ENCODE measurements at places on chromosomes 6 and 20.
A peak's percentile ranks its signal among the peaks of the same experiment; 100 is the strongest.

DNA sequence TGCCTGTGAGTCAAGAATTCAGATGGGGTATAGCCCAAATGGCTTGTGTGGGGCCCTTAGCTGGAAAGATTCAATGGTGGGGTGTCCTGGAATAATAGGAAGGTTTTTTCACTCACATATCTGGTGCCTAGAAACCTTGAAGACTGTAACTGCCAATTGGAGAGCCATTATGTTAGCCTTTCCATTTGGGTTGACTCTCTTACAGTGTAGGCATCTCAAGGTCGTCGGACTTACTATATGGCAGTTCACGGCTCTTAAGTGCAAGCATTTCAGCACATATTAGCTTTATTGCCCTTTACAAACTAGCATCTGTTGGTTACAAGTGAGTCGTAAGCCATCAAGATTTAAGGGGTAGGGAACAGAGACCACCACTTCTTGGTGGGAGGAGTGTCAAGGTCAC lies 74.1 kb downstream of the CD2AP start:
- no peak for DNase-seq

- no peak for DNase-seq
Observed at GRCh38 chr20:43408848-43409576, 48.7 kb upstream of the SRSF6 start.

DNA sequence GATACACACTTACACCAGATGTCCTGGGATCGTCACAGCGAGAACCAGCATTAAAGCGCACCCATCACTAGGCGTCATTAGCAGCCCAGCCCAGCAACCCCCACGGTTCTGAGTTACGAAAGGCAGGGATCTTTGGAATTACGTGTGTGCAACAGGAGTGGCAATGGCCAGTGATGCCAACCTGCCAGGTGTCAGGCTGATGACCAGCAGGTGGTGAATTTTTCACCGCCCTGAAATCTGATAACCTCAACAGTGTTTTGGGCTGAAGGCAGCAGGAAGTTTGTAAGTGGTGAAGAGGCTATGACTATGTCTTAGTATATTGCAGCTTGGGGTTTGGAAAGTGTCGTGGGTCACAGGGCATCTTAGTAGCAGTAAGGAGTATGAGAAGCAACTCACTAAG lies 166.1 kb downstream of the TMEM242 start:
- no peak for DNase-seq

GRCh38 chr6:35220711-35221110 lies 7.0 kb downstream of the SCUBE3 start:
- DNase-seq, result no peak

GRCh38 chr6:51972659-51973058 lies 114.8 kb downstream of the PKHD1 start:
- no peak for DNase-seq

GRCh38 chr20:42181064-42181463 lies 562.9 kb upstream of the CHD6 start:
- no peak for DNase-seq

DNA sequence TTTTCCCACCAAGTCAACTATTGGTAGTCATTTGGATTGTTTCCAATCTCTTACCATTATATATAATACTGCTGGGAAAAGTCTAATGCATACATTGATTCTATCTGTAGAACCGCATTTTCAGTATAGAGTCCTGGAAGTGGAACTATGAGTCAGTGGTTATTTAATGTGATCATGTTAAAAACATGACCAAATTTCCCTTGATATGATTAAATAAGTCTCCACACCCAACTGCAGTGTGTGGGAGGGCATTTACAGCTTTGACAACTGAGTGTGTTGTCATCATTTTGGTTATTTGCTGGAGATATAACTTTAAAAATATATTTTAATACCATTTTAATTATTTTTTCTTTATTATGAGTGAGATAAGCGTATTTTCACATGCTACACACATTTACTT lies 1027.6 kb downstream of the EYS start:
- no peak for DNase-seq

DNA sequence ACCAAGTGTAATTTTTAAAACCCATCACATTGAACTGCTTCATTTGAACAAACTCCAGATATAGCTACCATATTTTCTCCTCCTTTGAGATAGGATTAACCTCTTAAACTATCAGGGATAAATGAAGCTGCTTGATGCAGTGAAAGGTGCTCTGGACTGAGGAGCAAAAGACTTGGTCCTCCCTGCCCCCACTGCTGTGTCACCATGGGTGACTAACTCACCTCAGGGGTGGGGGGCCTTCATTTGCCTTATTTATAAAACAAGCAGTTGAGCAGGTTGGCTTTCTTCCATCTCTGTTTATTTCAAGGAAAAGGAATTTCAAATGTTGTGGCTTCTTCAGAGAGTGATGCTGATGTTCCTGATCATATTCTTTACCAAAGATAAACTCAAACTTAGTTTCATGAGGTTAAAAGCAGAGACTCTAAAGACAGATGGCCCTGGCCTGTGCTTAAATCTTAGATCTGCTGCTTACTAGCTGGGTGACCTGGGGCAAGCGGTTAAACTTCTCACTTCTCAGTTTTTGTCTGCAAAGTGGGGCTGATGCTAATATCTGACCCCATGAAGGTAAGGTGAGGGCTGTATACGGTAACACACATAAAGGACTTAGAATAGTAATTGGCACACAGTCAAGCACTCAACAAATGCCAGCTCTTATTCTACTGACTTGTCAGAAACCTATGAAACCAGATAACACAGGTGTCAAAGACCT lies 50.5 kb downstream of the FHL5 start:
- no peak for DNase-seq

GRCh38 chr20:4581838-4582237 lies 139.9 kb upstream of the PRND start:
- no peak for DNase-seq

DNA sequence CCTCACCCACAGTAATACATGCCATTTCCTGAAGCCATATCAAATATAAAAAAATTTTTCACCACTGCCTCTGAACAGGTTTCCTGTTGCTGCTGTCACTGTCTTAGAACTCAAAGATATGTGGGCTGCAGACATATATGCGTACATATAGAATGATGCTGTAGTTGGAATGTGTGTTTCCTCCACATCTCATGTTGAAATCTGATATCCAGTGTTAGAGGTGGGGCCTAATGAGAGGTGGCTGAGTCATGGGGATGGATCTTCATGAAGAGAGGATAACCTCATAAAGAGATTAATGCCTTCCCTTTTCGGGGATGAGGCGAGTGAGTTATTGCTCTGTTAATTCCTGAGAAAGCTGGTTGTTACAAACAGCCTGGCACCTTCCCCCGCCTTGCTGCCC lies 7.7 kb upstream of the SCP2D1 start:
- DNase-seq, result no peak

DNA sequence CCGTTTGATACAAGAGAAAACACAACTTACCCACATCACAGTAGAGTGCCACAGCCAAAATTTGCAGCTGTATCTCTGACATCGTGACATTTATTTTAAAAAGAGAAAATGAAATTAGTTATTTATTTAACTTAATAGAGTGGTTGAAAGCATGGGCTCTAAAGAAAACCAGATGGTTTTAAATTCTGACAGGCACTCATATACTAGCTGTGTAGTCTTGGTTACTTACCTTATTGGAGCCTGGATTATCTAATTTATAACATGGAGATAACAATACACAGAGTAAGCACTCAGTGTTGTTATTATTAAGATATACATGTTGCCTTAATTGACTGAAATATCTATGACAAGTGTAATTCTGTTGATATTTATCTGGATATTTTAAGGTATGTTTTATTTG lies 334.9 kb downstream of the GRIK2 start:
- no peak for DNase-seq

DNA sequence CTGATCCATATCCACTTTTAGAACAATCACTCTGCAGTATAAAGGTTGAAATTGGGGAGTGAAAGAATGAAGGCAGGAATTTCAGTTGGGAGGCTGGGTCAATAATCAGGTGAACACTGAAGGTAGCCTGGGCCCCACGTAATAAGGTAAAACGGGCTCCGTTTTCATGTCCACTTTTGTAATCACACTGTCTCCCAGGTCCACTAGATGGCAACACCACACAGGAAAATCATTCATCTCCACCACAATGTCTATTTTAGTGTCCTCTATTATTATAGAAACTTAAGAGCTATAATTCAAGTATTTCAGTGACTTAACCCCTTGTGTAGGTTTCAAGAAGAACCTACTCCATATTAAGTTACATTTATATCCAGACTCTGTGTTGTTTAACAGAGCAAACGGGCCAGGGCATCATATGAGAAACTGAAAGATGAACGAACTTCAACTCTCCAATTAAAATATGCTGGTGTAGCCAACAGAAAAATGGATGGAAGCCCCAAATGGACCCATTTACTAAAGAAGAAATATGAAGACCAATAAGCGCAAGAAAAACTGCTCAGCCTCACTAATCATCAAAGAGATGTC lies 45.9 kb upstream of the MC3R start:
- DNase-seq, result no peak

DNA sequence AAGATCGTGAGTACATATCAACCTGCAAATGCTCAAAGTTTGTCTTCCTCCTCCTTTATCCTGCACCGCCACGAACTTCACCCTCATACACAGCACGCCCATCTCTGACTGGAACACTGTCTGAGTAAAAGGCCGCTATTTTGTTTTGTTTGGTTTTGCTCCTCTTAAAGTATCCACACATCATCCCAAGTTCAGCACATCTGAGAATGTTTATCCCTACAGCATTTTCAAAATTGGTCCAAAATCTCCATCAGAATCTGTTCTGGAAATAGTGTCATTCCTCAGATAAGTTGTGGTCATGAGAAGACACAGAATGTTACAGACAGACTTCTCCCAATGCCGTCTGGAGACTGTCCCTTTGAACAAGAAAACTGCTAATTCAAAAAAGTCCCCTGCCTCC lies 251.6 kb upstream of the ARID1B start:
- DNase-seq, result no peak

GRCh38 chr6:167733740-167734661 lies 92.7 kb upstream of the AFDN start:
- DNase-seq, result no peak

- no peak for DNase-seq
Observed at GRCh38 chr6:149435919-149436586, 36.0 kb downstream of the SUMO4 start.

DNA sequence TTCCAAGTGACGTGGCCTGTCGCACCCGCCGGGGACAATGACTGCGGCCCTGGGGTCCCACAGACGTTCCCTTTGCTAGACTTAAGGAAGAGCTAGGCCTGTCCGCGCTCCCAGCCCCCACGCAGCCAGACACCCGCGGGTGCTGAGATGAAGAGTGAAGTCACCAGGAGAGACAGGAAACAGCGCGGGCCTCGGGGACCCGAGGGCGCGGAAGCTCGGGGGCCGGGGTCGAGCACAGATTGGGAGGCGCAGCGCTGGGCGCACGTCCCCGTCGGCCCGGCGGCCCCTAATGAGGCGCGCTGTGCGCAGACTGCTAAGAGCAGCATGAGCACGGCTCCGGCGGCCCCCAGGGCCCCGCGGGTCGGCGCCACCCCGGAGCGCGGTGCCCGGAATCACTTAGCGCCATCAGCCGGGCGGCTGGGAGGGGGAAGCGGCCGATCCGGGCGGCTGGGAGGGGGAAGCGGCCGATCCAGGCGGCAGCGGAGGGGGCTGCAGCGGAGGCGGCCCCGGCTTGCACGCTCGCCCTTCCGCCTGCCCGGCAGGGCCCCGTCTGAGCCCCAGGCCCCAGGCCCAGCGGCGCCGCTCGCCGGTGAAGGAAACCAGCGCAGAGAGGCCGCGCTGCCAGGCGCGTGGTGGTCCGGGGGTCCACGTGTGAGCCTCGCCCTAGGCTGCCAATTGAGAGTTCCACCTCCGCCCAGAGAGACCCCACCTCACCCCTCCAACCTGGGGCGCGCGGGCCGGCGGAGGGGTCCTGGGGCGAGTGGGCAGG lies 8.3 kb upstream of the AVP start:
- peak; percentile 46 for DNase-seq

- DNase-seq, result no peak
Observed at GRCh38 chr6:107460083-107460631, 793 bp upstream of the PDSS2 start.

GRCh38 chr20:34534391-34535165 lies 18.4 kb downstream of the DYNLRB1 start:
- DNase-seq, result no peak

DNA sequence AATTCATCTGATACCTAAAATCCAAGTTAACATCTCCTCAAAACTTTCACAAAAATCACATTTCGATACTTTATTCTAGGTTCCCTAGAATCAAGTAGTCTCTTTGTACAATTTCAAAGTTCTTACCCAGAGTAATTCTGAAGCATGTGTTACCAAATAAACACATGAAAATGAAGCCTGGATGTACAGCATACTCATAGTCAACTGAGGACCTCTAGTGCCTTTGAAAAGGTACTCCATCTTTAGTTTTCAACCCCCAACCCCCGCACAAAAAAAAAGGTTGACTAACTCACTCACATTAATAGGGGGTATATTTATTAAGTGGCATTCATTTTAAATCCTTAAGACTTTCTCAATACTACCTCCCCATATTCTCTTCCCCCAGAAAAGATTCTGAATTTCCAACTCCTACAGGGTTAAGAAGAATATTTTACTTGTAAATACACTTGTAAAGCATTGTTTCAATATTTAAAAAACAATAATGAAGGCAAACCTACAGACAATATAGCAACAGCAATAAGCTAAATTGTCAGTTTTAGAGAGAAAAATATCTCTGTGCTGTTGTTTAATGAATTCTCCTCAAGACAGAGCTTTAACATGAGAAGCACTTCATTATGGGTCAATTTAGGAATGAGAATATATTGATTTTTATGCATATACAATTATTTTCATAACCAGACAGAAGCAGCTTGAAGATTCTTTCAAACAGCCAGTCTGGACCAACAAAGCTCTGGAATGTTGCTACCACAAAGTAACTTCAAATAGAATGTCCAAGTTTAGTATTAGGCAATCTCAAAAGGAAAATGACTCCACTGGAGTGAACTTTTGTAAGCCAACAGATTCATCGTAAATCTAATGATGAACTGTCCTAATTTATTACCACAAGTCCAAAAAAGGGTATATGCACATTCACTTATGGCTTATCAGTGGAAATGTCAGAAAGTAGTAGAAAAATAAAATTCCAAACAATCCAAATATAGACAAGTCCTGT lies 3.3 kb downstream of the PLN start:
- DNase-seq, result no peak

DNA sequence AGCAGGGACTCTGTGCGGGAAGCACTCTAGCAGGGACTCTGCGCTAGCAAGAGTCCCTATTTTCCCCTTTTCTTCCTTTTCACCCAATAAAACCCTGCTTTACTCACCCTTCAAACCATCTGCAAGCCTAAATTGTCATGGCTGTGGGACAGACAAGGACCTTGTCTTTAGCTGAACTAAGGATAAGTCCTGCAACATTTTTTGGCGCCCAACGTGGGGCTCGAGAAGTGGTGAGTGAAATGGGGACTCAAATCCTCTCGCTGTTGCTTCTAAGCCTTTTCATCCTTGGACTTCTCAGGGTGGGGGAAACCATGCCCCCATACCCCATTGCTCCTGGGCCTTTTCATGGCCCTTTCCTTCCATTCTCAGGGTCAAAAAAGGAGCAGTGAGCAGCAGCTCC lies 46.4 kb downstream of the IMPG1 start:
- DNase-seq, result peak; percentile 5

GRCh38 chr6:153210083-153210482 lies 79.0 kb upstream of the RGS17 start:
- no peak for DNase-seq

GRCh38 chr20:38386004-38386403 lies 39.7 kb downstream of the LBP start:
- DNase-seq, result no peak

GRCh38 chr6:1002989-1003388 lies 308.9 kb upstream of the FOXQ1 start:
- no peak for DNase-seq
